ENCODE measurements at places on chromosomes 6 and 20. TPM values are rescaled to one million over a fixed set of nuclear protein-coding genes. Genes with fewer than 3 reads are reported as not detected.

- DNase-seq = no peak
Observed at GRCh38 chr6:14929291-14929690, 316.6 kb upstream of the JARID2 start.

- no peak for DNase-seq
Observed at GRCh38 chr20:8671370-8671961, 397.4 kb upstream of the PLCB4 start.

DNA sequence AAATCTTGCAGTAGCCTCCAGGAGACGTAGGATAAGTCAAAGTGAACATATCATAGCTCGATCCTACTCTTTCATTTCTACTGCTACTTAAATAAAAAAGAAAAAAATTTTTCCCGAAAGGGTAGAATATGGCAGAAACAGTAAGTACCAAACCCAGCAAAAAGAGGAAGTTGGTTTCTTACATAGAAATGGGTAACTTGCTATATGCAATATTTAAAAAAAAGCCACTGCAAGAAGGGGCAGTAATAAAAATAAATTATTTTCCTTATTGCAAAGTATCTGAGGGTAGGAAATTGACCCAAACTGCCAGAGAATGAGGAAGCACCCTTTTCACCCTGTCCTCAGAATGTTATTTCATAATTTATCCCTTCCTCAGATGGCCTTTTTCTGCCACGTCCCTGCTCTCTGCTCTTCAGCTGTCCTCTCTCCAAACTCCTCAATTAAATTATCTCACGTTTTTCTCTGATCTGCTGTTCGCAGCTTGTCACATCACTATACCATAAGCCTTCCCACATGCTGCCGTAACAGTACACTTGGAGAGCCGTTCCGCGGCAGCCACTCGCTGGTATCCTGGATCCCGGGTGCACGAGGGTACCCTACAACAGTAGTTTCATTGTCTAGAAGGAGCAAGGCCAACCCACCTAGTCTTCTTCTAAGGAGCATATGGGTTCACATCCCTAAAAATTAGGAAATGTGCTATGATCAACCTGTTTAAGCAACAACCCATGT, 149.6 kb downstream of the BACH2 start:
- DNase-seq = no peak

GRCh38 chr6:166075186-166075585, 92.5 kb downstream of the TBXT start:
- DNase-seq = no peak

DNA sequence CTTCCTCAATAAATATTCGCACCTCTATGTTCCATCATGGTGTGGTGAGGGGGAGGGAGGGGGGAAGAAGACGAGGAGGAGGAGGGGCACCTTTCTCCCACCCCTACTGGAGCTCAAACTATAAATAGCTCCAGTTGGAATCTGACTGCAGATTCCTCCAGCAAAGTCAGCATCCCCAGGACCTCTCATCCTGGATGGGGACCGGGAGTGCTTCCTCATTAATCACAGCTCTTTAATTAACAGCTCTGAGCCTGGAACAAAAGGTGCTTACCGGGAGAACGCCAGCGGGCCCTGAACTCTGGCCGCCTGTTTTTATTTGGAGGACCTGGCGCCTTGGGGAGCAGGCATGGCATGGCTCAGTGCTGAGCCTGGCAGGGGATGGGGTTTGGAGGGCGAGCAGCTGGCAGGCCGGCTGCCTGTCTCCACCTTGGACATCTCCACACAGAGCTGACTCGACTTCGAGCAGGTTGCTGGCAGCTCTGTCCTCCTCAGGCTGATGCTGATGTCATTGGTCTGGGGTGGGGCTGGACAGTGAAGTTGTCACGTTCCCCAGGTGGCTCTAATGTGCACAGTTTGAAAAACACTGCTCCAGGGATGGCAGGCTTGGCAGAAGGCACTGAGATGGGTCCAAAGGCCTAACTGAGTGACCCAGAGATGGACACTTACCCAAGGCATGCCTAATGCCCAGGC, 180.4 kb downstream of the DHX35 start:
- DNase-seq = no peak

DNA sequence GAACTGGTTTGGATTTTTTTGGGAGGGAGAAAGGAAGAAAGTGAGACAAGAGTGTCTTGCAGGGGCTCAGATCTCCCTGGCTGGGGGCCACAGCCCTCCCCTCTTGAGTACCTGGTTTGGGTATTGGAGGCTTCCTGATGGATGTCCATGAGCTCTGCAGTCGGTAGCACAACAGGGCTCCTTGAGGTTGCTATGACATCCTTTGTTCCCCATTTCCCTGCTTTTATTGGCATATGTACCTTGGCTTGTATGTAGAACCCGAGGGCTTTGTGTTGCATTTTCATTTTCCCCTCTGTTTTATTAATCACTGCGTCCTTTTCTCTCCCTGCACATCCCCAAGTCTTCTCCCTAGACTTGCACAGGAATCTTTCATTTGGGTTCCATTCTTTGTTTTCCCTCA, 355.5 kb upstream of the TSHZ2 start:
- DNase-seq = no peak

MAS1 gene
- under 0.01 TPM for total RNA-seq

SLC22A2 gene
- not detected for total RNA-seq

TASP1 gene
- 8.2 TPM for total RNA-seq
